Activated naive CD4-positive, alpha-beta T cell (primary cell): ENCODE measurements at places on chromosomes 6 and 20.

DNA sequence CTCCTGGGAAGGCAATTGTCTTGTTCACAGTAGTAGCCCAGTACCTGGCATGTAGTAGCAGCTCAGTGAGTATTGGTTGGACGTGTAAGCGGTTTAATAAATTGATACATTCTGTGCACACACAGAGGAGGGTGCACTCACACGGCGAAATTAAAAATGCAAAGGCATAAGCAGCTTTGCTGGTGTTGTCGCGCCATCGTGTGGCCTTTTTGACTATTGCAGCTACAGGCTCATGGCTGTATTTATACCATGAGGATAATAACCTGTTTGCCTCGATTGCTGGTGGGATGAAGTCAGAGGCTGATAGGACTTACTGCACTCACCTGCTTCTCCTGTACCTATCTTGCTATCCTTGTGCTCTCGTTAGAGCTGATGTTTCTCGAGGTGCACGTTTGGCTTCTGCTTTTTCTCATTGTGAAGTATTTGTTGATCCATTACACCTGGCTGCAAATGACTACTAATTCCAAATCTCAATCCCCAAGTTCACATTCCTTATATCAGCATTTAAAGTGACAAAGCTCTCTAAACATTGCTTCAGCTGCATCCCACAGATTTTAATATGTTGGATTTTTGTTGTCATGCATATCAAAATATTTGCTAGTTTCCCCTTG is 61.5 kb downstream of the TBXT start:
- peak; percentile 4 for DNase-seq

DNA sequence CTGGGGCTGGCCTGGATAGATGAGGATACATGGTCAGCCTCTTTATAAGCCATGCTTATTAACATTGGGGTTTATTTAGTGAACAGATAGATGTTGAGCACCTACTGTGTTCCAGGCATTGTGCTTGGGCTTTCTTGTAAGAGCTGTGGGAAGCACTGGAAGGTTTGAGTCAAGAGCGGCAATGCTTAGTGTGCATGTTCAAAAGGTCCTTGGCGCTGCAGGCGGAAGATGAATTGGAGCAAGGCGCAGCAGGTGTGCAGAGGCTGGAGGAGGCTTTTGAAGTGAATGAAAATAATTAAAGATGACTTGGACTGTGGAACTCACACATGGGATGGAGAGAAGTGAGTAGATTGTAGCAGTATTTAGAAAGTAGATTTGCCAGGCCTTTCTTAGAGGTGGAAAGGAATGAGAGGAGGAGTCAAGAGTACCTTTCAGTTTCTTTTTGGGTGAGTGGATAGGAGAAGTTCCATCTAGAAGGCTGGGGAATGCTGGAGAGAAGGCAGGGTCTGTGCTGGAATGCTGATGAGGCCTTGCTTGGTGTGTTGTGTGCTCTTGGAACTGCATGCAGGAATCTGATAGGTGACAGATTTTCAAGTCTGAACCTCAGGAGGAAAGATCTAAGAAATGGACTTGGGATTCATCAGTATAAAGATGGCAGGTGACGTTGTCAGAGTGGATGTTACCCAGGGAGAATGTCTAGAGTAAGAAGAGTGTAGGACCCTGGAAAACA is 26.4 kb downstream of the SNX9 start:
- DNase-seq, result no peak

DNA sequence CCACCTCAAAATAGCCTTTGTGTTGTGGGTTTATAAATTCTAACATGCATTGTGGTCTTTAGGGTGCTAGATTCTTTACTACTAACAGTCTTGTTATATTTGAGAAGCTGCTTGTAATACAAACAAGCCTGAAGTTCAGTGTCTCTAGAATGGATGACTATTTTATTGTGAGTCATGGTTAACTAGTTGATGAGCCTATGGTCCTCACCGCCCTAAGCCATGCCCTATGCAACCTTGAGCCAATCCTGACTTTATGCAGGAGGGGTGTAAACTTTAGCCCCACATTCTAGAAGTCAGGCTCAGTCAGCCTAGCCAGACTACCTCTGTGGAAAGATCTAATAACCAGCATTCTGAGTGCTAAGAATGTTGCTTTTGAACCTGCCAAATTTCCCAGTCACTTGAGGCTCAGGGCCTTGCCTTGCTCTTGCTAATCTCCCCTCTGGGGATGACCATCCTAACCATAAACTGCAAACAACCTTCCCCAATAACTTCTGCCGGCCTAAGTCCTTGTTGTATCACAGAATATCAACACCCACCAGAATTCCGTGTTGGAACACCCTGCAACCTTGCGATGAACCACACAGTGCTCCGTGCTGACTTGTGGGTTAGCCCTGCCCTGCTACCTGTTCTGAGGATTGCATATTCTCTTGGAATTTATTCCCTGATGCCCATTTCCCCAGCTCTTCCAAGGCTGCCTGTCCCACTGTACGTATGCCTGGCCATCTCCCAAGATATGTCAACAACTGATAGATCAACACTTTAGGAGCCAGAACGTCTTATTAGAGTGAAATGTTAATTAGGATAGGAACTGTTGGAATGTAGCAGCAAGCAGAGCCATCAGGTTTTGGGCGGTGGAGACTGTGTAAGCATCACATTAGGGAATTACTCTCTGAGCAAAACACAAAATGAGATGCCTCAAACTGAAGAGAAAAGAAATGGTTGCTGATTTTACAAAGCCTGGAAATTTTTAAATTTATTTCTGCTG is 71.7 kb upstream of the CEP85L start:
- DNase-seq, result no peak

- no peak for DNase-seq
These were observed 129.9 kb upstream of the CHD6 start for GRCh38 chr20:41748051-41748450.

GRCh38 chr20:11231742-11232648 is 558.2 kb upstream of the JAG1 start:
- no peak for DNase-seq

DNA sequence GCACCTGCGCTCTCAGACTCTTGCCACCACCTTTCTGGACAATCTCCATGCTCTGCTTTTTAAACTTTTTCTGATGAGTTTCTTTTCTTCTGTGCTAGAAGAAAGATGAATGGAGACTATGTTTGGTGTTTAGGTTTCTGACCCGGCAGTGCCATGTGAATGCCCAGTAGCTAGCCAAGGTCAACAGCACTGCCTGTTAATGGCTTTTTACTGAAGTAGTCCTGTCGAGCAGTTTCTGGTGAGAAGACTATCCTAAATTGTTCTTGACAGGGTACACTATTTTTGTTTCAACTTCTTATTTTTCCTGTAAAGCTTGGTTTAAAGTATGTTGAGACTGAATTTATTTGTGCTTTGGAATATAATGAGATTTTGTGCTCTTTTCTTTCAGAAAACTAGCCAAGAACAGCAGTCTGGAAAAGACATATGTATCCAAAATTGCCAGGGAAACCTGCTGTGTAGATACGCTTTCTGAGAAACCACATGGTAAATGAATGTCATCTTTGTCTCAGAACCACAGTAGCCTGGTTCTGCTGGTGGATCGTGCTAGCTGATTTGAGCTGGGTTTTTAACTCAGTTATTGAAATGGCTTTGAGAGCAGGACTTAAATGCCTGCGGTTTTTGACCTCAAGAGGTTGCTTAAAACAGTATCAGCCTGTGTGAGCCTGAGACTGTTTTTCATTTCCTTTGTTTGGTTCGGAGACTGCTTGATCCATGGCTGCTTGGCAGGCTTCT is 48.1 kb downstream of the KCNS1 start:
- DNase-seq, result no peak

- DNase-seq, result no peak
These were observed 276.0 kb downstream of the NRN1 start for GRCh38 chr6:5730585-5731263.

GRCh38 chr20:52747845-52748284 is 224.3 kb upstream of the TSHZ2 start:
- DNase-seq, result no peak

GRCh38 chr6:133674661-133675060 is 214.3 kb upstream of the TCF21 start:
- no peak for DNase-seq

- DNase-seq, result no peak
These were observed 151.1 kb downstream of the TTLL2 start for GRCh38 chr6:167475947-167476346.

DNA sequence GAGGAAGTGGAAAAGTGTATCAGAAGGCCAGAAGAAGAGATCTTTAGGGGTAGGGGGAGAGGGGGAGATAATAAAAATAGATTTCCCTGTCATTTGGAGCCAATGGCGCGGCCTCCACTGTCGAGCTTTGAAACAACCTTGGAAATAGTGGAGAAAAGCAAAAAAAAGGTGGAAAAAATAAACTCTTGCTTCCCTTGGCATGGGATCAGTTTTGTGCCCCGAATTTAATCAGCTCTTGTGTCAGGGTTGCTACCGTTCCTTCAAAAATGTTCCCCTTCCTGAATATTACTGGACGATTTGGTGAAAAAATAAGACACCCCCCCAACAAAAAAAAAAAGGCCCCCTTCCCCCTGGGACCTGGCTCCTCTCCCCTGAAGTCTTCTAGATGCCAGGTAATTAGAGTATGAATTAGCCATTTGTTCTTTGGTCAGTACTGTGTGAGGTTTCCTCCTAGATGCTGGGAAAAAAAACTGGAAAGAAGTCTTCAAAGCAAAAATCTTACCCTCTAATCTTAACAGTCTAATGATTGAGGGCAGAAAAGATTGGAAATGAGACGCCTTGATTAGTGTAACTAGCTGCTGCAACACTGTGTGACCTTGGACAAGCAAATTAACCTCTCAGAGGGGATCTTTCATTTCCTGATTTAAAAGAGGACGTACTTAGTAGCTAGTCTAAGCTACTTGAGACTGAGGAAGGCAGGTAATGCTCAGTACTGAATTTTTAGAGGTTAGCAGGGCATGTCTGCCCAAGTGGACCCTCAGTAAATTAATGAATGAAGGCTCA is 872 bp upstream of the RBM39 start:
- no peak for DNase-seq

DNA sequence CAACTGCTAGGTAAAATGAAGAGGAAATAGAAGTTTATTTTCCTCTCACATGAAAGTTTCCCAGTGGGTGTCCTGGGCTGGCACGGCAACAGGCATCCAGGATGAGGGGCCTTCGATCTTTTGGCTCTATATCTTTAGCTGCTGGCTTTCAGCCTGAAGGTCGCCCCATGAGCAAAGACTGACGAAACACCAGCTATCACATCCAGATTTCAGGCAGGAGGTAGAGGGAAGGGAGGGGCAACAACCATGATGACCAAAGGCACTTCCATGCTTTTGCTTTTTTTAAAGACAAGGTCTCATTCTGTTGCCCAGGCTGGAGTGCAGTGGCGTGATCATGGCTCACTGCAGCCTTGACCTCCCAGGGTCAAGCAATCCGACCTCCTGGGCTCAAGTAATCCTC is 387.9 kb downstream of the RNGTT start:
- no peak for DNase-seq

GRCh38 chr20:48599106-48599747 is 228.6 kb downstream of the PREX1 start:
- DNase-seq, result no peak

DNA sequence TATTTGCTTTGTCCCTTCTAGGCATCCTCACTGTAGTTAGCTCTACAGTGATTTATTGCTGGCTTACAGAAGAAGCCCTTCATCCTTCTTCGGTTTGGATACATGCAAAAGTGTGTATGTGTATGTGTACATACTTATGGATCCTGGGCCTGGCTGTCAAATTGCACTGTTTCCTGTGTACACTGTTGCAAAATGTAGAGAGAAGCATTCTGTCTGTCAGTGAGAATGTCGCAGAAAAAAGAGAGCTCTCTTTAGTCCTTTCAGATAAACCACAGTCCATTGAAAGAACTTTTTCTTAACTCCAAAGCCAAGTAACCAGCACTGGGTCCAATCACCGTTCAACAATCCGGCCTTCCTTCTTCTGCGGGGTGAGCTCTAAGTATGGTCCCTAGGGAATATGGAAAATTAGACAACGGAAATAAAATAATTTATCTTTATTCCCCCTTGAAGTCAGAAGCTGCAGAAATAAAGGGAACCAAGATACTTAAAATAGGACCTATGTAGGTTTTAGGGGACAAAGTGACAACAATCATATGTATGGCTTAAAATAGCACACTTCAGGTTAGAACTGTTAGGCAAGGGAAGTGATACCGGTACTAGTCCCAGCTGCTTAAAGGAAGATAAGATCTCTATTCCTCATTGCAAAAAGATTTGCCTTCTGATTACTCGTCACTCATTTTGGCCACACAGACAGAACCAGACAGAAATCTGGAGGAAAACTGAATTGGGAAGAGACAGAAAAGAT is 107.0 kb downstream of the CD83 start:
- no peak for DNase-seq

- DNase-seq, result no peak
These were observed 89.1 kb upstream of the CLDN20 start for GRCh38 chr6:155174576-155175211.

GRCh38 chr6:136037242-136037875 is 185.9 kb downstream of the PDE7B start:
- DNase-seq, result no peak

GRCh38 chr6:44224029-44224964 is 902 bp downstream of the SLC29A1 start:
- DNase-seq, result no peak
